ENCODE measurements at places on chromosomes 1 and 21.

DNA sequence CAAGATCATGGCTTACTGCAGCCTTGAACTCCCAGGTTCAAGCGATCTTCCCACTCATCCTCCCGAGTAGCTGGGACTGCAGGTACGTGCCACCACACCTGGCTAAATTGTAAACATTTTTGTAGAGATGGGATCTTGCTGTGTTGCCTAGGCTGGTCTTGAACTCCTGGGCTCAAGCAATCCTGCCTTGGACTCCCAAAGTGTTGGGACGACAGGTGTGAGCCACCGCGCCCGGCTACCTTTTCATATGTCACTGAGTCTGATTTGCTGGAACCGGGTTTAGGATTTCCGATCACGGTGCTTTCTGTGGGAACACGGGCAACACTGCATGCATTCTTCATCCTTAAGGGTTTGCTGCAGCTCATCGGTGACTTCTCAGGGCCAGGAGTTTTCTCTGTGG, 32.2 kb upstream of the PCBP3 start:
- no peak for DNase-seq

DNA sequence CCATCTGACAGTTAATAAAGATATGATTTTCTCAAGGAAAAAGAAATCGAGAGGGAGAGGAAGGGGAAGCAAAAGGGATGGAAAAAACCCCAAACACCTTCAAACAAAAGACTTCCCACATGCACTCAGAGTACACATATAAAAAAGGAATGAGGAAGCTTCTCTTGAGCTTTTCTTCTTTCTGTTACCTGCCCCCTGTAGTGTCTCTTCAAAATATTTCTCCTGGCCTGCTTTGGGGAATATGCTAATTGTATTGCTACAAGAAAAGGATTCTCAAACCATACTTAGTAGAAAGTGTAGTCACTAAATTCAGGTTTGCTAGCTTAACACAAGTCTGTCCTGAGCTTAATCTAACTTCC, 58.7 kb downstream of the KIF14 start:
- no peak for DNase-seq

GRCh38 chr21:44455524-44456213, 359 bp downstream of the LRRC3 start:
- peak; percentile 8 for DNase-seq

GRCh38 chr1:197339106-197340060, 71.3 kb downstream of the CRB1 start:
- DNase-seq, result no peak

- DNase-seq, result peak; percentile 36
Observed at GRCh38 chr1:160078512-160079195, 2.7 kb upstream of the KCNJ9 start.

GRCh38 chr1:16296643-16297042, 55.6 kb downstream of the FBXO42 start:
- no peak for DNase-seq

GRCh38 chr1:9260059-9260766, 25.6 kb downstream of the H6PD start:
- no peak for DNase-seq

DNA sequence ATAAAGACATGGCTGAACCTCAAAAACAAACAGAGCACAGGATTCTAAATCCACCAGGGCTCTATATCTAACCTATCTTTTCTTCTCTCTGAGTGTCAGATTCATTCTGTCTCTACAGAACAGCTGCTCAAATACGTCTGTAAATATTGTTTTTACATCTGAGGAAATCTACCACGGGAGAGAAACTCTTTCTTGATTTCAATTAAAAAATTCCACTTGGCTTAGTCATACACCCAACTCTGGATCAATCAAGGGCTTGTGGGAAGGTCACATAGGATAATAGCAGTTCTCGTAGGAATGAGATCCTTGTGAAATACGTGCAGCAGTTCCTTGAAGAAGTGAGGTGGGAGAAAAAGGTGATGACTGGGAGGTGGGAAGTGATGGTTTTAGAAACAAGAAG, 1355.7 kb upstream of the ADGRL2 start:
- DNase-seq, result no peak

DNA sequence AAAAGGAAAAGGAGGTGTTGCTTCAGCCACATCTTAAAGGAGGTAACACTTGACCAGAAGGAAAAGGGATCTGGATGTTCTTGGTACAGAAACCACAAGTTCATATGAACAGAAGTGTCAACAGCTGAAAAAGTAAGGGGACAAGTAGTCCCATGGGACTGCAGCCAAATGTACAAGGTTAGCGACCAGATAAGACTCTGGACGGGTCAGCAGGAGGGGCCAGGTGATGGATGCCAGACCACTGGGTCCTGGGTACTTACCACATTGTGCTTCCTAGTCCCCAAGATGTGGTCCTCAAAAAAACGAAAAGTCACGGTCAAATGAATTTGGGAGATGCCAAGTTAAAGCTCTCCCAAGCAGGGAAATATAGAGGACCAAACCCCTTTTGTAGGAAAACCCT, 16.6 kb upstream of the BMP8A start:
- no peak for DNase-seq

DNA sequence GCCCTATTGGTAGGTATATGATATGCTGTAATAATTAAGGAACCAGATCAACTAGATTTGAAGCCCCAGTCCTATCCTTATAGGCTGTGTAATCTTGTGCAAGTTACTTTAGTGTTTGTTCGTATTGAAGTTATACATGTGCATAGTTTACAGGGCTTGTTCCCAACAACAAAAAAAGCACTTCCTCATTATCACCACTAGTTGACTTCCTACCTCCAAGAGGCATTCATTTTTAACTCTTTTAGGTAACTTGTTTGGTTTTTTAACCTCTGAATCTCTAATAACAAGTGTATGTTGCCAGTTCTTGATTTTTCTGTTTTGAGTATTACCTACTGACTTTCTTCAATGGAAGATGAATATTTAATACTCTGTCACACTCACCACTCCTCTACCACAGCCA, 71.9 kb downstream of the ST3GAL3 start:
- no peak for DNase-seq

GRCh38 chr1:112718691-112719418, 3.7 kb upstream of the PPM1J start:
- peak; percentile 76 for DNase-seq

DNA sequence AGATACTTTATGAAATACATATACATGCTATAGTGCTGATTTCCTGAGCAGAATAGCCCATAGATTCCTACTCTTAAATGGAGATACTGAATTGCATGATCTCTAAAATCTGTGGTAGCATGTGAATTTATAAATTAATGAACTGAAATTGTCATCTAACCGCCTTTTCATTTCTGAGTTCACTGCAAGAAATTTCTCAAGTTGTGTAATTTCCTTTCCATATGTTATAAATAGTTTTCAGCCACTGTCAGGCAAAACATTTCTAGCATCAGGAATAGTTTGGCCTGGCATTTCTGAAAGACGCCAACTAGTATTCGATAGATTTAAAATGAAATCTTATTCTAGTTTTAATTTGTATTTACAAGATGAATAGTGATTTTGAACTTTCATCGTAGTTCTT, 310.1 kb downstream of the USH2A start:
- no peak for DNase-seq

- no peak for DNase-seq
Observed at GRCh38 chr21:41135746-41136145, 32.2 kb upstream of the BACE2 start.

DNA sequence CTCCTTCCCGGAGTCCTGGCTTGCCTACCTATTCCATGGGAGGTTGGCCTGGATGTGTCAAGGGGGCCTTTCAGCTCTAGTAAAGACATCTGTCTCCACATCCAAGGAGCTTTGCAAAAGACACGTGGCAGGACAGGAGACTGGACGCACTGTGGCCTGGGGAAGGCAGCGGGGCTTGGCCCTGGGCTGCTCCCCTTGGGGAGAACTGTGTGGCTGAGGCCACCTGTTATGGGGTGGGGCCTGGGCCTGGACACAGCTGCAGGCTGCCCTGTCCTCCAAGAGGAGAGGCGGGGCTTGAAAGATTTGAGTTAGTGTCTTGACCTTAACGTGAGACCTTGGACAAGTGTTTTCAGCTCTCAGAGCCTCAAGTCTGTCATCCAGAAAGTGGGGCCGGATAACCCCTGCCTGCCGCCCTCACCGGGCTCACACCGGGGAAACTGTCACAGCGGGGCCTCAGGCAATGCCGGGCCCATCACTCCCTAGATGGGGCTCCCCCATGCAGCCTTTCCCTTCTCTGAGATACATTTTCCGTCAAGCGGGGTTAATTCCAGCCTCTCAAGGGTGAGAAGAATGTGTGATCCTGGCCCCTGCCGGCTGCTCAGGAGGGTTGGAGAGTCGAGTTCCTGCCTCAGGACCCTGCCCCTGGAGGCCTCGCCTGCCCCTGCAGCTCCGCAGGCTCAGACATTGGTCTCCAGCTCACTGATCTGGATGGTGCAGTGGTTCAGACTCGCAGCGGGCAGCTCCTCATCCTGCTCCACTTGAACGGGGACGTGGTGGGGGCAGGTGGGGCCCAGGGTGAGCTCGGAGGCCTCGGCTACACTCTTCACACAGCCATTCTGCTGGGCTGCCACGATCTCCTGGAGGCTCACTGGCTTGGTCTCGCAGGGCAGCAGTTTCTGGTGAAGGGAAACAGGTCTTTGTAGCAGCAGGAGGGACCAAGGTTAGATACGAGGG, 25.6 kb downstream of the PODN start:
- DNase-seq, result no peak

GRCh38 chr1:57637155-57637554, 213.3 kb upstream of the DAB1 start:
- DNase-seq, result no peak

GRCh38 chr1:201253411-201253810, 29.9 kb upstream of the PKP1 start:
- no peak for DNase-seq

DNA sequence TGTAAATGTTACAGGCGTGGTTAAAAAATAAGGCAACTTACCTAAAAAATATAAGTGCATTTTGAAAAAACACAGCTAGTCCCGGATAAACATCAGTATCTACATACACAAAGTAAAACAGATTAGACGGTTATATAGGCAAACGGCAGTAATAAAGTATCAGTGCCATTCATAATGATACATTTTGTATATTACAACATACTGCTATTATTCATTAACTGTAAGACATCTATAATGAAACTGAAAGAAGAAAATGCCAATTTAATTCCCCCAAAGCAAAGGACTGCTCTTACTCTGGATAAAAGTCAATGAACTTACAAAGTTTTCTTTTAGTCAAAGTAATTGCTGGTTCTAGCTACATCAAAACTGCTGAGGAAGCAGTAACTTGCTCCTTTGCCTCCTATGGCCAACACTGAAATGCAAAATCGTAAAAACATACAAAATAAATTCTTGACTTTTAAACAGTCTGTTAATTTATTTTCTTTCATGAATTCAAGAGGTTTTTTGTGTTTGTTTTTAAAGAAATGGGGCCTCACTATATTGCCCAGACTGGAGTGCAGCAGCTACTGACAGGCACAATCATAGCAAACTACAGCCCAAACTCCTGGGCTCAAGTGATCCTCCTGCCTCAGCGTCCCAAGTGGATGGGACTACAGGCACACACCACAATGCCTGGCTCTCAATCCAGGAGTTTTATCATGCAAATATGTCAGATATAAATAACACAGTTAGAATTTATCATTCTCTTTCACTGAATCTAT, 23.9 kb downstream of the TMEM50B start:
- no peak for DNase-seq

DNA sequence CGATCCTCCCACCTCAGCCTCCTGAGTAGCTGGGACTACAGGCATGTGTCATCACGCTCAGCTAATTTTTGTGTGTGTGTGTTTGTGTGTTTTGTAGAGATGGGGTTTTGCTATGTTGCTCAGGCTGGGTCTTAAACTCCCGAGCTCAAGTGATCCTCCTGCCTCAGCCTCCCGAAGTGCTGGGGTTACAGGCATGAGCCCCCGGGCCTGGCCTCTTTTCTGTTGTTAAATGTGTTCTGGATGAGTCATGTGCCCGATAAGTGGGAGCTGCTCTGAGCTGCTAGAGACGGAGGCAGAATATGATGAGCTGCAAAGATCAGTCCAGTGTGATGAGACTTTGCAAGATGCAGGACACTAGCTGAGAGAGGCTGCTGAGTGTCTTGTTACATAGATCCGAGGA, 75.5 kb downstream of the VPS13D start:
- DNase-seq, result no peak

GRCh38 chr1:65558215-65558614, 137.7 kb downstream of the LEPR start:
- DNase-seq, result no peak

DNA sequence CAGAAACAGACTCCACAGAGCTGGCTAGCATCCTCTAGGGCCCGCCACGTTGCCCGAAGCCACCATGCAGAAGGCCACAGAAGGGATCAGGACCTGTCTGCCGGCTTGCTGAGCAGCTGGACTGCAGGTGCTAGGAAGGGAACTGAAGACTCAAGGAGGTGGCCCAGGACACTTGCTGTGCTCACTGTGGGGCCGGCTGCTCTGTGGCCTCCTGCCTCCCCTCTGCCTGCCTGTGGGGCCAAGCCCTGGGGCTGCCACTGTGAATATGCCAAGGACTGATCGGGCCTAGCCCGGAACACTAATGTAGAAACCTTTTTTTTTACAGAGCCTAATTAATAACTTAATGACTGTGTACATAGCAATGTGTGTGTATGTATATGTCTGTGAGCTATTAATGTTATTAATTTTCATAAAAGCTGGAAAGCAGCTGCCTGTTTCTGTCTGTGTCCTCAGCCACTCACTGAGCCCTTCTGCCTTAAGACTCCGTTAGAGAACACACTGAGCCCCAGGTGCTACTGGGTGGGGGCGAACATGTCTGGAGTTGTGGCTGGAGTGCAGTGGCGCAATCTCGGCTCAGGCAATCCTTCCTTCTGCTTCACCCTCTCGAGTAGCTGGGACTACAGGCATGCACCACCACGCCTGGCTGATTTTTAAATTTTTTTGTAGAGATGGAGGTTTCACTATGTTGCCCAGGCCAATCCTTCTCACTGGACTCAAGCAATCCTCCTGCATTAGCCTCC, 14.8 kb downstream of the MFSD2A start:
- no peak for DNase-seq

DNA sequence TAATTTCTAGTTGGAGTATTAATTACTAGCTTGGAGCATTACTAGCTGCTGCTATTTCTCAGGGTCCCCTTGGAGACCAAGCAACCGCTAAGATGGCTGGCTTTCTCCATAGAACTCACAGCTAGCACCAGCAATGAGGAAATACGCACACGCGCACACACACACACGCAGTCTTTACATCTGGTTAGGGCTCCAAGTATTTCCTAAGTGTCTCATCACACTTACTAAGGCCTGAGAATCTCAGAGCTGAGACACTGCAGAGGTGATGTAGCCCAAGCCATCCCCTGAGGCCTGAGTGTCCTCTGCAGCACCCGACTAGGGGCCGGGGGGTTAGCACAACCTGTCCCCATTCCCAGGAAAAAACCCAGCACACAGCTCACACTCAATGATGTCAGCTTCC, 42.5 kb downstream of the ITPKB start:
- no peak for DNase-seq

DNA sequence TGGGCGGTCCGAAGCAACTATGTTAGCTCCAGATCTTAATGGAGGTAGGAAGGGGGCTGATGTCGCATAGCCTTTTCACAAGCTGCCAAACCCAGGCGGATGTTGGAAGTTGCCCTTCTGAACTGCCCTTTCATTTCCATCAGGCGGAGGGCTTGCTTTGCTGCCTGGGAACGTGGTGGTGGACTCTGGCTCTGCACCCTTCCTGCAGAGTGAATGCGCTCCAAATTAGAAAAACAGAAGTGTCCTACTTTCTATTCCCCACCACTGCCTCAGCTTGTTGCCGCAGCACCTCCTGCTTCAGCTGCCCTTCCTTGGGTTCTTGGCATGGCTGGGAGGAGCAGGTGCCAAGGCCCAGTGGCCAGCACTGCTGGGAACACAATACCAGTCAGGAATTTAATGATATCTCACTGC, 60.6 kb downstream of the AK4 start:
- no peak for DNase-seq

Data from stimulated activated naive CD4-positive, alpha-beta T cell treated with Interleukin-2 at 50 U/mL for 16 hours (primary cell).